Breast epithelium (tissue), 4 donors: ENCODE measurements at places on chromosomes 5 and 9. TPM values are rescaled to one million over a fixed set of nuclear protein-coding genes. Genes with fewer than 3 reads are reported as not detected.

DNA sequence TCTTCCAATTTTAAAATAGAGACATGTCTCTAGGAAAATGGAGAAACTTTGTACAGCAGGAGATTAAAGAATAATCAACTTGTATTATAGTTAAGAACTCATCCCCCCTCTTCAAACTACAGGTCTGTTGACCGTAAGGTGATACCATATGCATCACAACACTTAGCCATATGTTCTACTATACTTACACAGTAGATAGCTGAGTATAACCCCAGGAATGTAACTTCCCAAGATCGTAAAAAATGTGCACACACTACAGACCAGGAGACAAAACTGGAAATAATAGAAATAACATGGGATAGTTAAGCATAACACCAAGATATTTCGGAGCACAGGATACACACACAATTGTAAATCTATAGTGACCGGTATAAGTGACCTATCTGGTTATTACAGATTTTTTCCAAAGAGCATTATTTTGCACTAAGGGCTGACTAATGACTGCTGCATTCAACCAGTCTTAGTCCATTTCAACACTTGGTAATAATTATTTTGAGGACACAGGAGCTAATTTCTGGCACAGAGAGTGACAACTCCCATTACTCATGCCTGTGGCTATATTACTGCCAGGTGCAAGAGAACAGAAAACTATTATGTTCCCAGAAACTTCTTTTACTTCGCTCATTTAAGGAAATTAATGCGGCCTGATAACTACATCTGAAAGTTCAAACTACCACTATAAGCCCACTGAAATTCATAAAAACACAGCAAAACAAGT lies 15.4 kb upstream of the ZNF622 start:
- no peak overlapping the region for H3K4me3 ChIP-seq
- no peak overlapping the region for H3K27ac ChIP-seq
- no peaks in the 10 kb centered on the region for H3K4me1 ChIP-seq
- no peaks in the 10 kb centered on the region for H3K36me3 ChIP-seq
- no peaks in the 10 kb centered on the region for H3K27me3 ChIP-seq
- no peak for DNase-seq

DNA sequence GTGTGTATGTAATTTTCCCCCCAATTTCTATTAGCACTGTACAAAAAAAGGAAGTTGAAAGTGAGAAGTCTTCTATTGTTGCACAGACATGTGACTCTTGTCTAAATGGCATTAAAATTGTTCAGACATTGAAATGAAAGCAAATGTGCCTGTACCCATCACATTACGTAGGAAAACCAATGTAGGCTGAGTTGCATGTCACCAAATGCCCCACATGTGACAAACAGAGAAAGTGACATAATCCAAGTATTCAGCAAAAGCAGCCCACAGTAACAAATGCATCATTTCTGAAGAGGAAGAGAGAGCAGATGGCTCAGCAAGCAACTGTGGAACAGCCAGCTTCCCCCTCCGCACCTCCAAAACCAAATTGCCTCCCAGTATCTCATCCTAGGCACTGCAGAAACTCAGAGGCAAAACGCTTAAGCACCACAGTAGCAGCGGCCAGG lies 161.5 kb upstream of the NR4A3 start:
- no peaks in the 10 kb centered on the region for H3K27me3 ChIP-seq
- no peaks in the 10 kb centered on the region for H3K36me3 ChIP-seq
- no peaks in the 10 kb centered on the region for H3K4me1 ChIP-seq
- DNase-seq, result no peak
- no peak overlapping the region for H3K4me3 ChIP-seq

Gene SLC1A1
- total RNA-seq, result 7.3 TPM

GRCh38 chr9:92706218-92706940 lies 36.4 kb upstream of the IPPK start:
- no peak for DNase-seq
- H3K4me1 ChIP-seq, result no peaks in the 10 kb centered on the region
- H3K4me3 ChIP-seq, result no peak overlapping the region
- H3K36me3 ChIP-seq, result no peaks in the 10 kb centered on the region
- no peak overlapping the region for H3K27ac ChIP-seq

DNA sequence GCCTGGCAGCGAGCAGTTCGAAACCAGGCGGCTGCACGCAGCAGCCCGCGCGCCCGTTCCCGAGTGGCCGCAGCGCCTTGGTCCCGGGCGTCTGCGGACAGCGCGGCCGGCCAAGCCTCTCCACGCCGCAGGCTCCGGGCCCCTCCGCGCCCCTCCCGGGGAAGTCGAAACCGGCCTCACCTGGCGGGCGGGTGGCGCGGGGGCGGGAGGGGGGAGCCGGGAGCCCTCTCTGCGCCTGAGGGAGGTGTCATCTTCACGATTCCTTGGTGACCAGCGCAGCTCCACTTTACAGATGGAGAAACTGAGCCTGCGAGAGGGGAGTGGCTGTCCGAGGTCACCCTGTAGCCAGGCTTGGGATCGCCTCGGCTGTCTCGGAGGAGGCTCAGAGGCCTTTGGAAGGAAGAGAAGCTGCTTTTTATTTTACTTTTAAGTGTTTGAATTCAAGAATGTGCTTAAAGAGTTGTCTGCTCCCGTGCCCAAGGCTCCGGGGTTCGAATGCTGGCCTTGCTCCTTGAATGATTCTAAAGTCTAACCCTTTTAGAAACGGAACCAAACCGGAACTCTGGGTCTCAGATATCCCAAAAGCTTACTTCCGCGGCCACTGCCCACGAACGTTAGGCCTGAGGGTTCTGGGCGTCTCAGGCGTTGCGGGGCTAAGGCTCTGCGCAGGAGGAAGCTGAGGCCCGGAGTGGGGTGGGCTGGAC lies 662 bp downstream of the SUSD3 start:
- peaks cover 4% of the 10 kb centered on the region for H3K4me1 ChIP-seq
- H3K36me3 ChIP-seq, result no peaks in the 10 kb centered on the region
- H3K27me3 ChIP-seq, result no peaks in the 10 kb centered on the region
- no peak for DNase-seq
- H3K27ac ChIP-seq, result peak overlapping the region; percentile 26

DNA sequence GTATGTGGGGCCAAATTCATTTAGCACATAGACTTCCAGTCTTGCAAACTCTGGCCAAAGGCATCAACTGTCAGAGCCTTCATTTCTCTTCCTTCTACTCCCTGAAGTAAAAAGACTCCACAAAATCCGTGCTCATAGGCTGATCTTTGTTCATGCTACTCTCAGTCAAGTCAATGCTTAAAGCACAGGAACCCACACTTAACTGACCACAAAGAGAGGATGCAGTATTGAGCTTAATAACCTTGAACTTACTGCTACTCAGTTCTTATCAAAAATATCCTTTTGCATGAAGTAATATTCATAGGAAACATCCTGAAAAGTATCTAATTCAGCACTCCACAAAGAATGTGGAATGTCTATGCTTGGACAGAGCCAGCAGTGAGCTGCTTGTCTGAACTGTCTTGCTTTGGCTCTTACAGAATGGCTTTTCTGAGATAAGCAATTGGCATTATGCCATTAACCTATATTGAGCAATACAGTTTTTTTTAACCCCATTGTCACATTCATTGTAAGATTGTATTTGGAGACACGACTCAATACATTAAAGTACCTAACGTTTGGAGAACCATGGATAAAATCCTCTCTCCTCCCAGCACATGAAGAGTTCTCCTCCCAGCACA lies 21.7 kb downstream of the LPAR1 start:
- no peak overlapping the region for H3K27ac ChIP-seq
- H3K36me3 ChIP-seq, result no peaks in the 10 kb centered on the region
- H3K4me3 ChIP-seq, result no peak overlapping the region
- H3K27me3 ChIP-seq, result no peaks in the 10 kb centered on the region
- H3K4me1 ChIP-seq, result no peaks in the 10 kb centered on the region
- no peak for DNase-seq

GRCh38 chr5:172902497-172903472 lies 56.4 kb upstream of the RPL26L1 start:
- H3K4me1 ChIP-seq, result peaks cover 21% of the 10 kb centered on the region
- no peaks in the 10 kb centered on the region for H3K36me3 ChIP-seq
- H3K27me3 ChIP-seq, result no peaks in the 10 kb centered on the region
- no peak overlapping the region for H3K4me3 ChIP-seq
- H3K27ac ChIP-seq, result peak overlapping the region; percentile 92

DNA sequence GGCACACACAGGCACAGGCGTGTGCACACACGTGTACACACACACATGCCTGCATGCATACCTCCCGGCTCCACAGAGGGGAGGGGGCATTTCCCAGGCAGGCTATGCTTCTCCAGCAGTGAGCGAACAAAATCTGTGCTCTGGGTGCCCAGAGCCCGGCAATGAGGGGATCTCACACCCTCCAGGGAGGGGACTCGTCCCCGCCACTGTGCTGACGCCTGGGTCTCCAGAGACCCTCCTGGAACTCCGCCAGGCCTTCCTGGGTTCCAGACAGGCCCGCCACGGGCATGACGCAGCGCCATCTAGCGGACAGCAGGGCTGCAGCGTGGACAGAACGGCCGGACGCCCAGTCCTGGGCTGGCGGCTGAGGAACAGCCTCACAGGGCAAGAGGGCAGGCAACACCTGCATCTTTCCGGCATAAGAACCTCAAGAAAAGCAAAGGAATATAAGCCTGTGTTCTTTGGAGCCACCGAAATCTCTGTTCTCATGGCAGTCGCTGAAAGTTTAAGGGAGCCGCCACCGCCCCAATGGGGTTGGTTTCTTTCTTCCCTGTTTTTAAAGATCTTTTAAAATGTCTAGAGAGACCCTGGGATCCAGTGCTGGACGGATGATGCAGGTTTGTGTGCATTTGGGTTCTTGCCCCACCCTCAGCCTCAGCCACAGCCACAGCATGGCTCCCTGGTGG lies 135.6 kb upstream of the PPP1R26 start:
- no peaks in the 10 kb centered on the region for H3K4me1 ChIP-seq
- H3K27me3 ChIP-seq, result peaks cover 85% of the 10 kb centered on the region
- H3K27ac ChIP-seq, result no peak overlapping the region
- no peak overlapping the region for H3K4me3 ChIP-seq
- no peaks in the 10 kb centered on the region for H3K36me3 ChIP-seq

Gene NME5
- total RNA-seq, result 1.9 TPM

Gene EPB41L4B
- total RNA-seq, result 16.0 TPM

Gene SLIT3
- 54.1 TPM for total RNA-seq

Gene RAB3C
- 6.1 TPM for total RNA-seq

GRCh38 chr5:63306909-63307308 lies 655.3 kb downstream of the HTR1A start:
- no peak for DNase-seq
- no peak overlapping the region for H3K27ac ChIP-seq
- H3K4me3 ChIP-seq, result no peak overlapping the region
- no peaks in the 10 kb centered on the region for H3K4me1 ChIP-seq
- H3K27me3 ChIP-seq, result no peaks in the 10 kb centered on the region
- no peaks in the 10 kb centered on the region for H3K36me3 ChIP-seq

Gene EPB41L4A
- 22.0 TPM for total RNA-seq

Gene C9orf50
- 0.48 TPM for total RNA-seq

- H3K36me3 ChIP-seq, result no peaks in the 10 kb centered on the region
- peaks cover 10% of the 10 kb centered on the region for H3K4me1 ChIP-seq
- H3K27me3 ChIP-seq, result no peaks in the 10 kb centered on the region
Measured at GRCh38 chr9:137448602-137448962, 7.4 kb upstream of the ENTPD8 start.

Gene PCDHGB5
- 7.5 TPM for total RNA-seq

DNA sequence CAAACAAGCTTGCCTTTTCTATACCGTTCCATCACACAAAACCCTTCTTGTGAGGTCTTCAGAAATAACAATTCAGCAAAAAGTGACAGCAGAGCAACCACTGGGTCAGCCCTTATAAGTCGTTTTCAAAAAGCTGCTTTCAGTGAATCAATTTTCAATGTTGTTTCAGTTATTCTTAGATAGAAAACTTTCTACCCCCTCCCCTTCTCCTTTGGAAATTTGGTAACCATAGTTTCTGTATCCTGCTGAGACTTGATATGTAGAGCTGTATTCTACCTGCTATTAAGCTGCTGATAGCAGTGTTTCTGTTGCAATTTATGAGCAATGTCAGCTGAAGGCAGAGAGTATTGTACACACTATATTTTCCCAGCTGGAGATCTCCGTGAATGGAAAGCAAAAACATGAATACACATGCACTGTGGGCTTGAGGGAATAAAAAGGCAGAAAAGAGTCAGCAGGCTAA lies 75.7 kb downstream of the ZNF608 start:
- no peak for DNase-seq
- H3K27ac ChIP-seq, result no peak overlapping the region
- H3K4me1 ChIP-seq, result no peaks in the 10 kb centered on the region
- H3K36me3 ChIP-seq, result no peaks in the 10 kb centered on the region

DNA sequence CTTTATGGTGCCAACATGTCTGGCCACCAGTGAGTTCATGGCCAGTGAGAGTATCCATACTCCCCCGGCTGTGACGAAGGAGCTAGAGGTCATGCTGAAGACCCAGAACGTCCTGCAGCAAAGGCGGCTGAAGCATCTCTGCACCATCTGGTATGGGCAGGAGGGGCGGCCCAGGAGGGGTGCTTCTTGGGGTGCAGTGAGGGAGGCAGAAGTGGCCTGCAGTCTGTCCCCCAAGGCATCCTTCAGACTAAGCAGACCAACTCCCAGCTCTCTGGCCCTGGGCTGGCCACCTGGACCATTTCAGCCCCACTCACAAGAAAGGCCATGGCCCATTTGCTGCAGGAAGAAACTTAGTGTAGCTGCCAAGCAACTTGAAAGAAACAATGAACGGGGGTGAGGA lies 11.0 kb downstream of the CCDC180 start:
- H3K36me3 ChIP-seq, result peaks cover 4% of the 10 kb centered on the region
- H3K4me1 ChIP-seq, result no peaks in the 10 kb centered on the region
- H3K27me3 ChIP-seq, result no peaks in the 10 kb centered on the region
- DNase-seq, result no peak
- H3K27ac ChIP-seq, result no peak overlapping the region

Gene PCA3
- not detected for total RNA-seq

DNA sequence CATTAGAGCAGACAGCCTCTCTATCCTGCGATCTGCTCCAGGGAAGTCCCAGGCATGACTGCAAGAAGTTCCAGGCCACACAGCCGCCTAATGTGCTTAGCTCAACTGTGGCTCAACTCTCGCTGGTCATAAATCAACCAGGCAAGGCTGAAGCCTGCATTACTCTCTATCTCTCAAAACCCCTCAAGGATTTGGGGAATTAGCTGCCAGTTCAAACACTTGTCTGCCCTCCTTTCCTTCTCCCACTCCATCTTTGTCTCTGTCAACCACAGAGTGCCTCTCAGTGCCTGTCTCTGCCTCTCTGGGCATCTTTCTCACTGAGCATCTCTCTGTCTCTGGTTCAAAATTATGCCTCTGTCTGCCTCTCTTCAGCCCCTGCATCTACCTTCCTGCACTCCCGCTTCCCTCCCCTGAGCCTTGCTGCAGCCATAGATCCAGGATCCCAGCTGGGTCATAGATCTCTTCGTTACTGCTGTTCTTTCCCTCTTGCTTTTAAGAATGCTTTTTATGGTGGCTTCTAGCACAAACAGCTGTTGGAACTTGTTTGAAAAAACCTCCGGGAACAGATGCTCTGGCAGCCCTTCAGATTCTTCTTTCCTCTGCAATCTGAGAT lies 27.9 kb upstream of the GALNT10 start:
- no peak overlapping the region for H3K27ac ChIP-seq
- DNase-seq, result no peak
